ENCODE measurements at places on chromosomes 12 and 14. TPM values are rescaled to one million over a fixed set of nuclear protein-coding genes. Genes with fewer than 3 reads are reported as not detected.

Gene TSHR
- total RNA-seq: 0.31 TPM

DNA sequence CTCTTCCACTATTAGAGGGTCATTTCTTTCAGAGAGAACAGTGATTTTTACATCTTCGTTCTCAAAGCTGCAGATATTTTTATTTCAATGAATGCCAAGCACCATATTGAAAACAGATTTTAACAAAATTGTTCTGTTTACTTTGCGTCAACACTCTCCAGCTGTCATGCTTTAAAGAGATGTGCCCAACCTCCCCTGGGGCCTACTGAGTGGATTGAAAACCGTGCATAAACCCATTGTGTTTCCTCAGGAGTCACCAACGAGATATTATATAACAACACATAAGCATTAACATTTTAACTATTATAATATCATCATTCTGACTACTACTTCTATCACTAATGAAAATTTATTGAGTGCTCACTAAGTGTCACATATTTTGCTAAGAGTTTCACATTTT is 81.6 kb downstream of the MYF5 start:
- no peak overlapping the region for H3K4me3 ChIP-seq
- H3K4me1 ChIP-seq: no peaks in the 10 kb centered on the region
- H3K27ac ChIP-seq: no peak overlapping the region
- H3K36me3 ChIP-seq: no peaks in the 10 kb centered on the region
- H3K27me3 ChIP-seq: no peaks in the 10 kb centered on the region

DNA sequence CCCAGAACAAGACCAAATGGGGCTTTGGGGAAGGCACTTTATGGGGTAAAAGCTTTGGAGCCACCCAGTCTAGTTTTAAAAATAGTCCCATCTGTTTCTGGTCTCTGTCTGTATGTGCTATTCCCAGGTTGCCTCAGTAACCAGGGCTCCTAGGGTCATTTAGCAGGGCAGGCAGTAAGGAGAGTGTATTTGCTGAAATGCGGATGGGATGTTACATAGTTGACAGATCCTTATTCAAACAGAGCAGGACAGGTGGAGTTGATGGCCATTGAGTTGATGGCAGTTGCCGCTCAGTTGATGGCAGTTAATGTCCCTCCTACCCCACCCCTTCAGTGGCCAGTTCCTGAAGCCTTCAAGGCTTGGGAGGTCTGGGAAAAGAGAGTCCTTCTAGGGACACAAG is 4.6 kb downstream of the ZC3H10 start:
- H3K27me3 ChIP-seq: no peaks in the 10 kb centered on the region
- H3K4me3 ChIP-seq: no peak overlapping the region
- peaks cover 35% of the 10 kb centered on the region for H3K36me3 ChIP-seq
- no peak for DNase-seq

DNA sequence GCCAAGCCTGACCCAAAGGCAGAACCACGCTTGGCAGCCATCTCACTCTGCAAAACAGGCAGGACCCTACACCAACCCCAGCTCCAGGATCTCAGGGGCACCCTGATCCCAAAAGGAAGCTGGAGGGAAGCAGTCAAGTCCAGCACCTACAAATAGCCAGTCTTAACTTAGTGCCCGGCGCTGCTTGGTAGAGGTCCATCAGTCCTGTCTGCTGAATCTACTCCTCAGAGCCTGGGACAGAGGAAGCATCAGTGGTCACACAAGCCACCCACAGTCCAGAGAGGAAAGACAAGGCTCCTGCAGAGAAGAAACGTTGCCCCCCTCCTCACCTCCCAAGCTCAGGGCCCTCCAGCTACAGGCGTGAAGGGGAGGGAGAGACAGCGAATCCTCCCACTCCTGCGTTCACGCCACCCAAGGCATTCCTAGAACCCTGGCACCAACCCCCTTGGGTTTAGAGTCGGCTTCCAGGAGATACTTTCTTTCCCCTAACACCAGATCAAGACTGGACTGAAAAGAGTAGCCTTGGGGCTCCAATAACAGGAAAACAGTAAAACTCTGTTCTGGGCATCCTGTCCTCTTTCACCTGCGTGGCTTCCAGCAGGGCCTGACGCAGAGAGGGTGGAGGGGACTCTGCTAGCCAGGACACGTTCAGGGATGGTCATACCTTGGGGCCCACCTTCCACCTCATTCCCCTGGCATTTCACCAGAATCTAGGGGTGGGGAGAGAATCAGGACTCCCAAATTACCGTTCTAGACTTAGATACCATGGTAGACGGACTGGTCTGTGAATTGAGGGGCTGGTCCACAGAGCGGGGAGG is 1.2 kb downstream of the PXN start:
- peak overlapping the region; percentile 80 for H3K27ac ChIP-seq
- H3K27me3 ChIP-seq: no peaks in the 10 kb centered on the region
- peaks cover 59% of the 10 kb centered on the region for H3K4me1 ChIP-seq
- peak; percentile 46 for DNase-seq
- H3K36me3 ChIP-seq: peaks cover 6% of the 10 kb centered on the region
- H3K4me3 ChIP-seq: peak overlapping the region; percentile 95
